ENCODE measurements at places on chromosomes 7 and 10.

DNA sequence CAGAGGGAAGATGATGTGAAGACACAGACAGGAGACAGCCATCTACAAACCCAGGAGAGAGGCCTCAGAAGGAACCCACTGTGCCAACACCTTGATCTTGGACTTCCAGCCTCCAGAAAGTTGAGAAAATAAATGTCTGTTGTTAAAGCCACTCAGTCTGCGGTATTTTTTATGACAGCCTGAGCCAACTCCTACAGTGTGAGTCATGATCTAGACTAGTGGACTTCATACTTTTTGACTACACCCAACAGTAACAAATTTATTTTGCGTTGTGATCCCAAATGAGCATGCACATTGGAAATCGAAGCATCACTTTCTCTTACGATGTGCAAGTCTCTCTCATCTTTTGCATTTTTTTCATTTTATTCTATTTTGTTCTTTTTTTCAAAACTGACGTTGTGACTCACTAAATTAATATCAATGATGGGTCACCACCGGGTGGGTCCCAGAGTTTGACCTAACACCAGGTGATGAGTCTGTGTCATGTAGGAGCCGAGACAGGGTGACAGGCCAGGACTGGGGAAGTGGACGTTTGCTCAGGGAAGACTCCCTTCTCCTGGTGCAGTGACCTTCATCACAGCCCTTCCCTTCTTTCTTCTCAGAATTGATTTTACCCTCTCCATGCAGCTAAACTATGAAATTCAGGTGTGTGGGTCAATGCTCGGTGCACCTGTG, 28.9 kb downstream of the PHYH start:
- DNase-seq: no peak

DNA sequence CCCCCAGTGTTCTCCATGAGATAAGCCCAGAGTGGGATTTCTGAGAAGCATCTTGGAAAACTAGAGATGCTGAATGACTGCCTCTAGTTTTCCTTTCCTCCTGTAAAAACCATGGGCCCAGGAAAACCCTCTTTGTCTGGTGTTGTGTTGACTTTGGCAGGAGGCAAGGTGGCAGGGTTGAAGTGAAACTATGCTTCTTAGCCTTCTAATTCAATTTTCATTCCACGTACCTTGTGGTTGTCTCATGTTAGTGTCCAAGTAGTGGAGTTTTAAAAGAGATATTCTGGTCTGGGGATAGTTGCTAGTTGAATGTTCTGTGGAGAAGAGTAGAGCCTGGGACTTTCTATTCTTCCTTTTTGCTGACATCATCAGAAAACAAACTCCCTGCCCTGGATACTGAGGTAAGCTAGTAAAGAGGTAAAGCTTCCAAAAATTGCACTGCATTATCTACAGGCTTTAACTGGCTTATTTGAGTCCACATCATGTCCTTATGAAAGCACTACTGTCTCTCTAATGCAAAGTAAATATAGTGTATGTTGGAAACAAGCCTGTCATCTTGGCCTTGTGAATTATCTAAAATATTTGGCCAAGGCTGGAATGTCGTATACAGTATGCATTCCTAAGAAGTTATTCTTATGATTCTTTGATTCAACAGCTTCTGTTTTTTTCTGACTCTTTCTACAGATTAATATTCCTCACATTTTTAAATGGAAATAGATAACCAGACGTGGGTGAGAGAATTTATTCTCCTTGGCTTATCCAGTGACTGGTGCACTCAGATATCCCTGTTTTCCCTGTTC, at the start of gene OR2F2:
TSS of gene OR2F2 (plus strand) at position 708 of the 800 bp plus-strand sequence. CDS start at position 708, 0 bp downstream.
- DNase-seq: no peak

DNA sequence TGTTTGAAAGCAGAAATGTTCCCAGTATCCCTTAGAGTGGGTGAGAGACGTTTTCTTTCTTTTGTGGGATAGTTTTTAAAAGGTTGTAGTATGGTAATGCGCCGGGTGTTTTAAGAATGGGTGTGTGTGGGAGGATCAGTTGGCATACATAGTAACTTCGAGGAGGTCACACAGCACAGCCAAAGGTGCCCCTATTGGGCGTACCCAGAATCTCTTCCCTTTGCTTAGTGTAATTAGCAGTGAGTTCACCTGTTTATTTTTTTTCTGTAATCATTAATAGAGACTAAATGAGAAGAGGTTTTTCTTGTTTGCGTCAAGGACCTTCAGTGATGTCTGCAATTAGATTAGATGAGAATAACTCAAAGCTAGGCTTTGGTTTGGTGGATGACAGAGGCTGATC, 1.5 kb downstream of the PLEKHA8 start:
- DNase-seq: no peak

- DNase-seq: no peak
These were observed at the start of gene TAC1 for GRCh38 chr7:97731736-97732564. TSS of gene TAC1 (plus strand) at chr7:97732086. CDS start at chr7:97732613, 527 bp downstream.

GRCh38 chr10:49242604-49243003, 54.4 kb upstream of the TMEM273 start:
- no peak for DNase-seq

DNA sequence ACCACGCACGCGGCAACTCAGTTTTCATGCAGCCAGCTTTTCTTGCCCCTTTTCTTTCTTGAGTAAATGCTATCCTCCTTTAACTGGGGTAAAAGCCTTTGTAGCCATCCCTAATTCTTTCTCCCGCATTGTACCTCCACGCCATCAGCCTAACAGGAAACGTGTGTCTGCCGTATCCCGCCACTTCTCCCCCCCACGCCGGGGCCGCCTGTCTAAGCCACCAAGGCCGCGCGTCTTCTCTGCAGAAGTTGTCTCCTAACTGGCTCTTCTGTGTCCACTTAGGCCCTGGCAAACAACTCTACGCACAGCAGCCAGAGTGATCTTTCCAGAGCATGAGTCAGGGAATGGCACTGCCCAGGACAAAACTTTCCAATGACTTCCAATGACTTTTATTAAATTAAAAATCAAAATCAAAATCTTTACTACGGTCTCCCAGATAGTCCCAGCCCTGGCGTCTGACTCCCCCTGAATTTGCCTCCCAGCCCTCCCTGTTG, 74.6 kb downstream of the XRCC2 start:
- DNase-seq: no peak

DNA sequence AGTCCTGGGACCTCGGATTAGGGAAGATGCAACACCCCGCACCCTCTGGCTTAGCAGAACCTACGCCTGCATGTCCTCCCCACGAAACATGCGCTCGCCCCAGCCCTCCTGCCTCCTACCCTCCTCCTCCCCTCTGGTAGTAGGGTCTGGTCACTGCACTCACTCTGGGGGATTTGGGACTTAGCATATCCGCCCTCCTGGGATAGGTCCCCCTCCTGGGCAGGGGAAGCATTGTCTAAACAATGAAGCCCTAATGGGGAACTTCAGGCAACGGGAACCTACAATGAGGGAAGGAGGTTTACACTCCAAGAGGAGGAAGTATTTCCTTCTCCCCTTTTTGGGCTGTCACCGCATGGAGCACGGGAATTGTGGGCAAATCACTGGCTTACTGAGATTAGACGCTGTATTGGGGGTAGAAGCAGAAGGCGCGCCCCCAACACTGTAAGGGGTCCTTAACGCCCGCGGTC, 892 bp downstream of the CRHR2 start:
- DNase-seq: no peak

Measured in amygdala (tissue), 56 donors.